ENCODE measurements at places on chromosomes 7 and 10. TPM values are rescaled to one million over a fixed set of nuclear protein-coding genes. Genes with fewer than 3 reads are reported as not detected.
A peak's percentile ranks its signal among the peaks of the same experiment; 100 is the strongest.

GRCh38 chr10:32938554-32939061, 19.4 kb downstream of the ITGB1 start:
- DNase-seq: peak; percentile 43

- DNase-seq: no peak
These were observed 169.3 kb upstream of the TCERG1L start for GRCh38 chr10:131480861-131481260.

Gene CREB3L2
- 18.7 TPM for polyA plus RNA-seq

DNA sequence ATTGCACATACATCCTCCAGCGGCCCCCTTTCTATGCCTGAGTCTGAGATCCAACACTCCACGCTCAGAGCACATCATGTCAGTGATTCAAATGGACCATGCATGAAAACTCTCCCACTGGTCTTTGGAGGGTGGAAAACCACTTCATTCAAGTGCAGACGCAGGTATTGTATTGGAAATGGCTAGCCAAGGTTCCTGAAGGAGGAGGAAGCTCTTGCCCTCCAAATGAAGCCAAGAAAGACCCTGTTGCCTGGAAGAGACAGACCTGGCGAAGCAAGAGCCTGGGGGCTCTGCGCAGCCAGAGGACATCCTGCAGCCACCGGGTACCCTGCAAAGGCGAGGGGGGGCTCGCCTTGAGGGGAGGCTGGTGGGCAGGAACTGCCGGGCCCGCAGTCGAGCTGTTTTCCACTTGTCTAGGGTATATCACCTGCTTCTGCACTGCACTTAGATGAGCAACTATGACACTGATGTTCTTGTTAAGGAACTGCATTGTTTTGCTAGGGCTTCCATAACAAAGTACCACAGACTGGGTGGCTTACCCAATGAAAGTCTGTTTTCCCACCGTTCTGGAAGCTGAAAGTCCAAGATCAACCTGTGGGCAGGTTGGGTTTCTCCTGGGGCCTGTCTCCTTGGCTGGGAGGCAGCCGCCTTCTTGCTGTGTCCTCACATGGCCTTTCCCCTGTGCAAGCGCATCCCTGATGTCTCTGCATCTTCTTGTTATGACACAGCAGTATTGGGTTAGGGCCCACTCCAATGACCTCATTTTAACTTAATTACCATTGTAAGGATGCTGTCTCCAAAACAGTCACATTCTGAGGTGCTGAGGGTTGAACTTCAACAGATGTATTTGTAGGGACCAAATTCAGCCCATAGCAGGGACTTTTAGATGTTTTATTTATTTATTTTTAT, 233.4 kb downstream of the ARHGAP12 start:
- no peak for DNase-seq

DNA sequence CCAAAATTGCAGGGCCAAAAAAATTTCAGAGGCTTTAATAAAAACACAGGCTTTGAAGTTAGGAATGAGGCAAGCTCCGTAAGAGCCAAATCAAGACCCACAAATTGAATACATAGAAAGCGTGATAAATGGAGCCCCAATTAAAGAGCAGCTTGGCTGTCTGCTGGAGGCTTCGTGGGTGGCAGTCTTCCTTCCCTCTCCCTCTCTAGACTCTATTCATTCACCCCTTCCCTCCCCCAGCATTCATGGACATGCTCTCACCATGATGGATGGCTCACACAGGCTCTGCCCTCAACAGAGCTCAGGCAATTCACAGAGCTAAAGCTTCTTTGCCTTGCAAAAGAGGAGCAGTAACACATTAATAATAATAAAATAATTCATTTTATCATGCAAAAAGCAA, 214.1 kb downstream of the HERPUD2 start:
- DNase-seq: no peak

Gene CPN1
- 0.17 TPM for polyA plus RNA-seq

Gene SUN1
- polyA plus RNA-seq: 105 TPM

Gene TFEC
- polyA plus RNA-seq: not detected

GRCh38 chr10:76626386-76626785, 1011.2 kb downstream of the KCNMA1 start:
- DNase-seq: no peak

- DNase-seq: no peak
These were observed 2.4 kb upstream of the ADARB2 start for GRCh38 chr10:1739751-1740150.

Gene VSTM4
- 3.0 TPM for polyA plus RNA-seq

Gene CPVL
- polyA plus RNA-seq: 1.0 TPM

- DNase-seq: no peak
These were observed 21.4 kb upstream of the UNC5B start for GRCh38 chr10:71191019-71191418.

Measured in K562 (cell line).